ENCODE measurements at places on chromosomes 7 and 10. TPM values are rescaled to one million over a fixed set of nuclear protein-coding genes. Genes with fewer than 3 reads are reported as not detected.

GRCh38 chr7:43700059-43700501 is 29.2 kb downstream of the COA1 start:
- H3K27me3 ChIP-seq = no peaks in the 10 kb centered on the region
- H3K36me3 ChIP-seq = no peaks in the 10 kb centered on the region
- H3K4me3 ChIP-seq = no peak overlapping the region
- no peaks in the 10 kb centered on the region for H3K4me1 ChIP-seq
- H3K27ac ChIP-seq = no peak overlapping the region

GRCh38 chr10:119312241-119312640 is 104.9 kb downstream of the GRK5 start:
- H3K4me3 ChIP-seq = no peak overlapping the region
- H3K36me3 ChIP-seq = no peaks in the 10 kb centered on the region
- no peaks in the 10 kb centered on the region for H3K27me3 ChIP-seq
- no peak for DNase-seq
- H3K4me1 ChIP-seq = peaks cover 61% of the 10 kb centered on the region

The OR13A1 gene
- total RNA-seq = not detected

DNA sequence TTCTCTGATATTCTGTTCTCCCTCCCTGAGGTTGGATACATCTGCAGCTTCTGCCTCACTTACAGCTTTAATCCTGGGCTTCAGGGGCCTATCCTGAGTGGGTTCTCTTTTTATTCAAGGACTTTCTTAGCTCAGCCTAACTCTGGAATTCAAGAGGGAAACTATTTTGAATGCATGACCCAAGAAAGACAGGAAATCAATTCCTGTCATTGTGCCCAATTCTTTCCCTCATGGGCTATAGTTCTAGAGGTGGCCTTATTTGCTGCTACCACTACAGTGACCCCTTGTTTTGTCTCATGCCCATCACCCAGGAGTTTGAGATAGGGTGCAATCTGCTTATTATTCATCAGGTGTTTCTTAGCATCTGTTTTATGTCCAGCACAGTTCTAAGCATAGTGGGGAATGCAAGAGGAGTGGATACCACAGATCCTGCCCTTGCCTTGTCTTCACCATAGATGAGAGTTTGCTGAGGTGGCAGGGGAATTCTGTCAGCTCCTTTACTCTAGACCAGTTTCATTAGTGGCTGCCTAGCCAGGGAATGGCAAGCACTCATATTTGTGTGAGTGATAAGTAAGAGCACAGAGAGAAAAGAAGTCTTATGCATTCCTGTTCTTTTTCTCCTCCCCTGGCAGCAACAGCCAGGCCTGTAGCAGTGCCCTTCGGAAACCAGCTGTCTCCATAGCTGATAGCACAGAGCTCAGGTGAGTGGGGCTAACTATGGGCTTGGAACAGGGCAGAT is 19.4 kb downstream of the STRIP2 start:
- H3K36me3 ChIP-seq = no peaks in the 10 kb centered on the region
- DNase-seq = no peak
- no peak overlapping the region for H3K27ac ChIP-seq
- no peaks in the 10 kb centered on the region for H3K4me1 ChIP-seq
- no peak overlapping the region for H3K4me3 ChIP-seq

All from Panc1 (cell line).